ENCODE measurements at places on chromosomes 5 and 9.

DNA sequence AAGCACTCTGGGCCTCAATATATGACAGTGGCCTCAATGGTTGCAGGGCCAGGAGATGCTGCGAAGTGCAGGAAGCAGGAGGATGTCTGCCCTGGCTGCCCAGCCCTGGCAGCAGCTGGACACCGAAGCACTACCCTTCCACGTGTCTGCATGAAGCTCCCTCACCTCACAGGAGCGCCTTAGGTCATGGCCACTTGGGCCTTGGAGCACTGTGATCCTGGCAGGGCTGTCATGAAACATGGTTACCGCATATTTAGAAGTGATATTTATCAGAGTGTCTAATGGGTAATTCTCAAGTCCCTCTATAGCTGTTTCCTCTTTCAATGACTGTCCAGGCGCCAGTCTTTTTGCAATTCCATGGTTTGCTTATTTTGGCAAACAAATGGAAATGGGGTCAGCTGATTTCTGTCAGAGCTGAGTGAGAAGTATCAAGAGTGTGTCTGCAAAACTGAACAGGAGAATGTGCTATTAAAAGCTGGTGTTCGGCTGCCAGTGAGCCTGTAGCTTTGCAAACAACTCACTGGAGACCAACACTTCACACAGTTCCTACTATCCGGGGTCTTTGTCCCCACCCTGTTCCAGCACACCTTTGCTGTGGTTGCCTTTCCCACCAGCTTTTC lies 285.9 kb downstream of the KIF4B start:
- DNase-seq = no peak

DNA sequence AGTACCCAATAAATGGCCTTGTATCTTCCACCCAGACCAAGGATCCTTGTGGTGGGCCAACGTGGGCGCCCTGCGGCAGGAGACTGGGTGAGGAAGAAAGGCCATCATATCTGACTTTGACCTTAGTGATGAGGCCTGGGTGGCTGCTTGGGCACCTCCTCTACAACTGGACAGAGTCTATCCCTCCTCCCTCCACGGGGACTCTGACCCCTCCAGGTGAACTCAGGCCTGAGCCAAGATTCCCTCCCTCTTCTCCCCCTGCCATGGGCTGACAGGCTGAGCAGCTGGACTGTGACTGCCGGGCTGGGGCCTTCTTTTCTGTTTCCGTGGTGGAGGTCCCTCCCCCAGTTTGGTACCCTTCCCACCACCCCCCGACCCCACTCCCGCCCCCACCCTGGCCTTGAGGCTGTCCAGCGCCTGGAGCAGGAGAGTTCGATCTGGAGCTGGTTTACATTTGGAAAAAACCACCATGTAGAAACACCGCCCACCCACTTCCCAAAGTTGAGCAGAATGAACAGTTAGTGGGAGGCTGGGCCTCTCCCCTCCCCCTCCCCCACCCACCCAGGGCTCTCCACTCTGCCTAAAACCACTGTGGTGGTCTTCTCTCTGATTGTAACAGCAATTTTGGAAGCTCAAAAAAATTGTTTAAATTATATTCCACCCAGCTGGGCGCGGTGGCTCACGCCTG lies 1.2 kb upstream of the PHYHD1 start:
- no peak for DNase-seq

GRCh38 chr5:58064801-58065200 lies 395.1 kb downstream of the PLK2 start:
- DNase-seq = no peak

- no peak for DNase-seq
These were observed 2.2 kb downstream of the DNAJC25 start for GRCh38 chr9:111633389-111633736.

DNA sequence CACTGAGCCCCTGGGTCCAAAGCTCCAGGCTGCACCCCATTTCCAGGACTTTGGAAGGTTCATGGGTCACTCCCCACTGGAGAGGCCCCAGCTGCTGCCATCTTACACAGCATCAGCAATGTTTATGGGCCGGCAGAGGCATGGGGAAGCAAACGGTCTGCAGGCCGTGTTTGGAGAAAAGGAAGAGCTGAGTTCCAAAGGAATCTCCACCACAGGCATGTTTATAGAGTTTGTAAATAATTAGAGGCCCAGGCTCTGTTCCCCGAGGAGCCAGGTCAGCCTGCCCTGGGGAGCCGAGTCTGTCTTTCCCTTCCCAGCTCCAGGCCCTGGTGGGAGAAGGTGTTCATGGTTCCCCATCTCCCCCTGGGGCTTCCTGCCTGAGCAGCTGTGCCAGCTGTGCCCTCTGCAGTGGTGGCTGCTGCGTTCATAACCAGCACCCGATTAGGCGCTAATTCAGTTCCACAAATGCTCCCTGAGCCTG lies 64.8 kb downstream of the COL27A1 start:
- DNase-seq = no peak

- no peak for DNase-seq
These were observed 99.9 kb downstream of the PRR16 start for GRCh38 chr5:120564013-120564412.

DNA sequence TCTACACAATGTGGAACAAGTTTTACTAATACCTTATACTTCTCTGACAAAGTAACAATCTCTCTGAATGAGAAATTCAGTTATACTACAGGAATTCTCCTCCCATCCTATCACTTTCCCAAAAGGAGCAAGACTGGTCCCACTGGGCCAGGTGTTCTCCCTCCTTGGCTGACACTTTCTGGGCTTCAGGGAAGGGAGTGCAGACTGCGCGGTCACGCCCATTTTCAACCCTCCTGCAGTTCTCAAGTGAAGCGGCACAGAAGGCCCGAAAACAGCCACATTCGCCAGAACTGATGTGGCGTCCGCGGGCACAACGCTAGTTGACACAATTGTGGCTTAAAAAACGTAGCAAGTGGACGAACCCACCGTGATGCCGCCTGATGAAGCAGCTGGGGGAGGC lies 603 bp downstream of the SAXO1 start:
- no peak for DNase-seq

- DNase-seq = no peak
These were observed 705 bp downstream of the PWWP2A start for GRCh38 chr5:160118349-160119141.

Measured in non-pigmented ciliary epithelial cell (primary cell).